ENCODE measurements at places on chromosomes 1 and 21. TPM values are rescaled to one million over a fixed set of nuclear protein-coding genes. Genes with fewer than 3 reads are reported as not detected.

GRCh38 chr1:233730809-233731208, 116.9 kb downstream of the KCNK1 start:
- DNase-seq: no peak

DNA sequence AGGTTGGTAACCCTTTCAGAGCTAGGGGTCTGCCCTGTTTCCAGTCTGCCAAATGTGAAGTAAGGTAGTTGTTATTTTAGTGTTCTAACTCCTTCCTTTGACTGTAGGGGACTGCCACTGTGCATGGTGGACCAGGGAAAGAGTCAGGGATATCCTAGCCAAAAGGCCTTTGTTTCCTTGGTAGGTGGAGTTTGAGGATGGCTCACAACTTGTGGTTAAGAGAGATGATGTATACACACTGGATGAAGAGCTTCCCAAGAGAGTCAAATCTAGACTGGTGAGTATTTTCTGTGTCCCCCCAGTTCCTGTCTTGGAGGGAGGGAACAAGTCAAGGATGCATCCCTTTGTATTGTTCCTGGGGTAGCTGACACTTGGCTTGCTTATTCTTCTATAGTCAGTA, 3.5 kb upstream of the ST3GAL3 start:
- no peak for DNase-seq

DNA sequence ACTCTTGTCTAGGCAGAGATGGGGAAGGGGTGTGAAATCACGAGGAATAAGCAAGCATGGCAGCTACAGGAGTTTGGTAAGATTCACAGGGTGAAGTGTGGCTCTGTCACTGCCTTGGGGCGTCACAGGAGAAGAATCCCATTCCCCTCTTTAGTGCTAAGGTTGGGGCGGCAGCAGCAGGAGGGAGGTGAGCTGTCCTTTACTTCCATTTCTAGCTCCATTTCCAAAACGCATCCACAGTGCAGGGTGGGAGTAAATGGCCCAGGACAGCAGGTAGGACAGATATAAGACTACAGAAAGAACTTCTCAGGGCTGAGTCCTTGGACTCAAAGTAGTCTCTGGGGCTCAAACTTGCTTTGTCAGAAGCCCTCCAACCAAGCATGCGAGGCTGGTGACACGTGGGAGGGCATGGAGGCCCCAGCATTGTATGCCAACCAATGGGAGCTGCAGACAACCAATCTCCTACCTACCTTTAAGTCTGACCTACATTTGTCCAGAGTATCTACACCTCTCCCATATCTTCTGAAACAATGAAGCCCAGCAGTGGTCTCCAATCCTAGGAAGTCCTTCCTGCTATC, 8.5 kb downstream of the MEF2D start:
- no peak for DNase-seq

GRCh38 chr1:189607477-189608096, 870.1 kb downstream of the BRINP3 start:
- no peak for DNase-seq

The SPATA1 gene
- total RNA-seq: 0.61 TPM

The DEDD gene
- total RNA-seq: 34.2 TPM

The TDRD5 gene
- total RNA-seq: 1.9 TPM

The SPRR2A gene
- not detected for total RNA-seq

The USH2A gene
- total RNA-seq: 0.03 TPM

The RGS7 gene
- total RNA-seq: 0.11 TPM

The RASSF5 gene
- 7.7 TPM for total RNA-seq

The RAB42 gene
- 3.0 TPM for total RNA-seq
